ENCODE measurements at places on chromosomes 7 and 10. TPM values are rescaled to one million over a fixed set of nuclear protein-coding genes. Genes with fewer than 3 reads are reported as not detected.

Gene PNLIPRP1
- total RNA-seq: not detected

Gene GJD4
- total RNA-seq: not detected

DNA sequence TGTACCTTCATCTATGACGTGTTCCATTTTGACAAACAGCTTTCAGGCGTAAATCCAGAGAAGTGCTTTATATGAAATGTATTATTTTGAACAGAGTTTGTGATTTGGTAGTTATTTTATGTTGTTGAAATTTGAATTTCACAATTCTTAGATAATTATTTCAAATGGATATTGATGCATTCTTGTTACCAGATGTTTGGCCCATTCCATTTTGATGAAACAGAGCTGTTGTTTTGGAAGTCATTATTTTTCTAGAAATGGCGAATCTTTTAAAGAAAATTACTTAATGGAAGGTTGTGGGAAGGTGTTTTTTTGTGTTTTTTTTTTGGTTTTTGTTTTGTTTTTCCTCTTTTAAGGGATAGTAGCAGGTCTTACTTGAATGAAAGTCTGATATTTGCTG is 2.4 kb downstream of the OTUD1 start:
- H3K4me3 ChIP-seq: no peak overlapping the region
- DNase-seq: no peak
- peaks cover 20% of the 10 kb centered on the region for H3K4me1 ChIP-seq
- no peaks in the 10 kb centered on the region for H3K27me3 ChIP-seq
- H3K36me3 ChIP-seq: no peaks in the 10 kb centered on the region
- no peak overlapping the region for H3K27ac ChIP-seq

Gene GNB2
- total RNA-seq: 64.3 TPM

DNA sequence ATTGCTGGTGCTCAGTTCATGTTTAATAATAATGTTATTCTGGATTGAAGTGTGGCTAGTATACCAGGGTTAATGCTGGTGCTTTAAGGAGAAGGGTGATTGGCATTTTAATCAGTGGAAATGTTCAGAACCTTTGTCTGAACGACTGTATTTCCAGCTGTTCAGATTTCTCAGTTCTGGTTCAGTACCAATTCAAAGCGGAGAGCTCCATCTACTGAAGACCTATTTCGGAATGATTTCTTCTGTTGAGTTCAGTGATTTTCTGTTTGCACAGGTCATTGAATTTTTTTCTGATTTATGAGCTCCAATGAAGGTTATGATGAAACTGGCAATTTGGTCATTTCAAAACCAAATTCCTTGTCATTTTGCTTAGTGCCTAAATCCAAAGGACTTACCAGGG is 160.1 kb downstream of the EXOC4 start:
- DNase-seq: no peak
- H3K4me1 ChIP-seq: no peaks in the 10 kb centered on the region
- H3K36me3 ChIP-seq: no peaks in the 10 kb centered on the region

Gene TCAF1
- total RNA-seq: 124 TPM

Gene SLC26A3
- 0.08 TPM for total RNA-seq

- no peaks in the 10 kb centered on the region for H3K4me1 ChIP-seq
- no peak overlapping the region for H3K4me3 ChIP-seq
- no peaks in the 10 kb centered on the region for H3K27me3 ChIP-seq
- no peak overlapping the region for H3K27ac ChIP-seq
- DNase-seq: no peak
- no peaks in the 10 kb centered on the region for H3K36me3 ChIP-seq
Measured at GRCh38 chr7:32036557-32036956, 33.6 kb downstream of the PDE1C start.

- no peaks in the 10 kb centered on the region for H3K27me3 ChIP-seq
- H3K27ac ChIP-seq: no peak overlapping the region
- no peak for DNase-seq
Measured at GRCh38 chr7:80186721-80187120, 52.1 kb downstream of the GNAI1 start.

DNA sequence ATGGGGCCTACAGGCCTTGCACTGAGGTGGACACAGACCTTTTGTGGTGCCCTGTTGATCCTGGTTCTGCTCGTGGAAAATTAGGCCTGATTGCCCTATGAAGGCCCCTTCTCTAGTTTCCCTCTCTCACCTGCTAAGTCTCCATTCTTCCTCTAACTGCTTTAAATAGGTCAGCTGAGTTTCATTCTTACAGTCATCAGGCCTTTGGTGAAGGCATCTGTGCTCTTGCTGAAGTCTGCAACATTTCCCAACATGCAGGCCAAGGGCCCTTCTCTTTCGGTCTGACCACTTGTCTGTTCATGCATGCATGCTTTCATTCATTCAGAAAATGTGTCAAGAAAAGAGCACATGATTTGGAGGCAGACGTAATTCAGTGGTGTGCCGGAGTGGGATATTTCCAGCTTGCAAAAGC is 244.0 kb downstream of the BUB3 start:
- H3K27ac ChIP-seq: no peak overlapping the region
- DNase-seq: no peak
- H3K4me3 ChIP-seq: no peak overlapping the region

Gene CFAP69
- 2.7 TPM for total RNA-seq

Gene KLHDC10
- 21.6 TPM for total RNA-seq

GRCh38 chr10:1058017-1058416 is 1.8 kb downstream of the WDR37 start:
- H3K27ac ChIP-seq: peak overlapping the region; percentile 80
- no peaks in the 10 kb centered on the region for H3K36me3 ChIP-seq
- no peaks in the 10 kb centered on the region for H3K27me3 ChIP-seq
- peak; percentile 22 for DNase-seq
- H3K4me1 ChIP-seq: peaks cover 39% of the 10 kb centered on the region
- H3K4me3 ChIP-seq: peak overlapping the region; percentile 100

DNA sequence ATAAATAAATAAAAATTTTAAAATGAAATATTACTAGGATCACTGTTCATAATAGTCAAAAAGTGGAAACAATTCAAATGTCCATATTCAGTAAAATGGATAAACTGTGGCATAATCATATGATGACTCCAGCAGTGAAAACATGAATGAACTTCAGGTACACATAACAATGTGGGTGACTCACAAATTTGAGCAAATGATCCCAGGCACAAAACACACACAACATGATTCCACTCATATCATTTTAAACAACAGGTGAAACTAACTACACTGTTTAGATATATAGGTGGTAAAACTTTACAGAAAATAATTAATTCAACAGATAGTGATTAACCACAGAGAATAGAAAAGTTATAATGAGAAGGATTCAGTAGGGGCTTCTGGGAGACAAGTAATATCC is 14.7 kb upstream of the SAMD8 start:
- H3K36me3 ChIP-seq: no peaks in the 10 kb centered on the region
- H3K27me3 ChIP-seq: no peaks in the 10 kb centered on the region
- no peak for DNase-seq
- H3K27ac ChIP-seq: no peak overlapping the region
- no peak overlapping the region for H3K4me3 ChIP-seq

DNA sequence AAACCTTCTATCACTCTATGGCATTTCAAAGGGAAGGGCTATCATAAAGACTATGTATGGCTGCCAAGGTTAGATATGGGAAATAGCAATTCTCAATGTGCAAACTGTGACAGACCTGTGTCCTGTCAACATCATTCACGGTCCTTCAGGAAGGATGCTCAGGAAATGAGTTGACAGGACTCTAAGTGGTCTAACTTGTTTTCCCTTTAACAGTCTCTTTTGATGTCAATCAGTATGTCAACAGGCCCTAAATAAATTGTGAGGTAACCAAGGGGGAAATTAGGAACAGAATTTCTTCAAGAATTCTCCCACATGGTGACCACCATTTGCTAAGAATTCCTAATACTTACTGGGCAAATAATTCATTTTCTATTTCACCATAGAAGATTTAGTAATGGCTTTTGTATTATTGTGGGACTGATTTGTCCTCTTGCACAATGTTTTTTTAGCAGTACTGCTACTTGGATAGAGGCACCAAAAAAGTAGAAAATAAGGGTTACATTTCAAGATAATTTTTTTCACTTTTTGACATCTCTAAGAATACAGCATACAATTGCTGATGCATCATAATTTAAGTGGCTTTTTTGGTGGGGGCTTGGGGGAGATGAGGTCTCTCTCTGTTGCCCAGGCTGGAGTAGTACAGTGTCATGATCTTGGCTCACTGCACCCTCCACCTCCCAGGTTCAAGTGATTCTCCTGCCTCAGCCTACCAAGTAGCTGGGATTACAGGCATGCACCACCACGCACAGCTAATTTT is 275.8 kb downstream of the CACNA2D1 start:
- no peak for DNase-seq
- H3K36me3 ChIP-seq: no peaks in the 10 kb centered on the region
- no peaks in the 10 kb centered on the region for H3K27me3 ChIP-seq
- no peak overlapping the region for H3K4me3 ChIP-seq

DNA sequence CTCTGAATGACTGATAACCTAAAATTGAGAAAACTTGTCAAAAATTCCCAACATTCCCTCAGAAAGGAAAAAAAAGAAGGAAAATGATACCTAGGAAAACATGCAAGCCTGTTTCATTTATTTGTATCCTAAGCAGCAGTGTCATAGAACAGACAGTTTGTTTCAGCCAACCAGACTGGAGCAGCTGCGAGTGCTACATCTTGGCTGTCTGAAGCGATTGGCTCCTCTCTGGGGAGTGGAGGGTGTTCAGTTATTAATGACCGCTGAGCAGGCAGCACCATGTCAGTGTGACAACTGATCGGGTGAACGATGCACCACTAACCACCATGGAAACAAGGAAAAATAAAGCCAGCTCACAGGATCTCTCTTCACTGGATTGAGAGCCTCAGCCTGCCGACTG is at the start of gene LRRN3:
TSS of gene LRRN3 (plus strand) at position 282 of the 400 bp plus-strand sequence. CDS start 31,646 bp downstream, outside the sequence.
- H3K27ac ChIP-seq: no peak within 1 kb of the TSS
- H3K27me3 ChIP-seq: no peaks in the 10 kb centered on the region
- no peaks in the 10 kb centered on the region for H3K36me3 ChIP-seq
- H3K4me1 ChIP-seq: no peaks in the 10 kb centered on the region

Gene STEAP1B
- total RNA-seq: not detected
